ENCODE measurements at places on chromosomes 5 and 9.

DNA sequence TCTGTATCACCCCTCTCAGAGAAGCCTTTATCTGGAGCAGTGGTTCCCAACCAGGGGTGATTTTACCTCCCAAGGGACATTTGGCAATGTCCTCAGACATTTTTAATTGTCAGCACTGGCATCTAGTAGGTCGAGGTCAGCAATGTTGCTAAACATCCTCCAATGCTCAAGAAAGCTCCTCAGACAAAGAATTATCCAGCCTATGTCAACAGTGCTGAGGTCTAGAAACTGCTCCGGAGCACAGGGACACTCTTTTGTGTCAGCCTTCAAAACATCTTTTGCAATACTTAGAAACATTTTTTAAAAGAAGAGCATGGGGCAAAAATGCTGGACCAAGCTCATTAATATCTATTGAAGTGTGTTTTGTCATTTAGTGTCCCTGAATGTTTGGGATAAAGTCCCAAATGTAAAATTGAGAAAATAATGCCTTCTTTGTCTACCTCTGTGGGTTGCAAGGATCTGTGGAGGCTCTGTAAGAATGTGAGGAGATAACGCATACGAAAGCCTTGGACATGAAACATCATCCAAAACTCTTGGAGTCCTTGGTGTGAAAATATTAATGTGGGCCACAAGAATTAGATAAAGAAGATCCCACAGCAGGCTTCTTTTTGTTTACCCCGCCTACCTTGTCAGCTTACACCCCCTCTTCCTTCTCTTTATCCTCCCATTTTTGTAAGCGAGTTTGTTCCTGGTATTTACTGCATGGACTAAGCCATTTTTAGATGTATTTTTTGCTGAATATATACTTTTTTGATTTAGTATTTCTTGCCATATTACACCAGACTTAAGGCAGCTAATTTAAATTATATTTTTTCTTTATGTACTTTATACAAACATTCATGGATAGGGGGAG is 193.5 kb downstream of the CD180 start:
- DNase-seq = no peak

- no peak for DNase-seq
Measured at GRCh38 chr5:89327608-89328007, 444.6 kb upstream of the MEF2C start.

DNA sequence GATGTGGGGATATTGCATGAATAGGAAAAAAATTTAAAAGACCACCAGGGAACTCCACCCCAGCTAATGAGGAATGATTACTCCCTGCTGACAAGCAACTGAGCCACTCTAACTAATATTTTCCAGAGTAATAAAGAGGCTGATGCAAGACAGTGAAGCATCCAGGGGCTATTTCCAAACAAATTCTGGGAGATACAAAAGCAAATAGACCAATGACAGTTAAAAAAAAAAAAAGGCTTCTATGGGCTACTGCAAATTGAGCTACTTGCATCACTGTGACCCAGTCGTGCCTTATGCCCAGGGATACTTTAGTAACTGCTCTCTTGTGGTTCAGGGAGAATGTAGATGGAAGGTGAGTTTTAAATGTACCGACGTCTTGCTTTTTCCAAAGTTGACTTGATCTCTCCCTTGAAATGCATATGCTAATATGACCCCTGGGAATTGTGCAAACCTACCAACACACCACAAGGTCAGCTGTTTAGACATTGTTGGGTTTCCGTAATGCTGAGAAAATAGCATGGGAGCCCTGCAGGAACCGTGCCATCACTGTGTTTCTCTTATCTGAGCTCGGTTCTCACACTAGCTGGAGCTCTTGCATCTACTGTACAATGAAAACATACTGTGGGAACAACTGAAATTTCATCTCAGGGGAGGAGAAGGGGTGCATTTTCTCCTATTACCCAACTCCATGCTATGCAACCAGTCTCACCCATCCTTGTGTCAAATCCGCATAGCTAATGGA is 250.6 kb upstream of the MAP3K1 start:
- no peak for DNase-seq

DNA sequence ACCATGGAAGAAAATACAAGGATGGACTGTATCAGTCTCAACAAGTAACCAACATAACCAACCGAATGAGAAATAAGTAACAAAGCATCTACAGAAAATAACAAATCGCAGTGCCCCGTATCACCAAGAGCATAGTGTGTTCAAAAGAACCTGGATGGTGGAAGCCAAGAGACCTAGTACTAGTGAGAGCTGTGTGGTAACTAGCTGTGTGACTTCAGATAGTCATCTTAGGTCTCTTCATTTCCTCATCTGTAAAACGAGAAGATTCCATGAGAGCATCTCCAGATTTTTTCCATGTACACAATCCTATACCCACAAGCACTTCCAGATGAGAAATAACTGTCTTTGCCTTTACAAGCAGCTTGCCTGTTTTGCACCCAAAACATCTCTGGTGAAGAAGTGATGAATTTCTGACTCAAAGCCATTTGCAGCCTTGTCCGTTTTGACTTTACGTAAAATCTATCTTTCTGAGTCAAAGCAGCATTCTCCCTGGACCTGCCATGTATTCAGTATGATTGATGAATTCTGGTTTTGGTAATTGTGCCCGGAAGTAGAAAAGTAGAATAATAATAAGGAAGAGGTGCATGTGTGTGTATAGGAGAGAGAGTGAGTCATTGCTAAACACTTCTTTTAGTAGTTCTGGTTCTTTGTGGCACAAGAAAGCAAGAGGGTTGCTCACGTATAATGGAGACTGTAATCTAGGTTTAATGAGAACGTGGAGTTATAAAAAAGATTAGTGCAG is 41.0 kb downstream of the AOPEP start:
- no peak for DNase-seq

- no peak for DNase-seq
Measured at GRCh38 chr5:177130211-177131018, 3.2 kb upstream of the NSD1 start.

- no peak for DNase-seq
Measured at GRCh38 chr9:101167490-101168134, 139.1 kb downstream of the PLPPR1 start.

DNA sequence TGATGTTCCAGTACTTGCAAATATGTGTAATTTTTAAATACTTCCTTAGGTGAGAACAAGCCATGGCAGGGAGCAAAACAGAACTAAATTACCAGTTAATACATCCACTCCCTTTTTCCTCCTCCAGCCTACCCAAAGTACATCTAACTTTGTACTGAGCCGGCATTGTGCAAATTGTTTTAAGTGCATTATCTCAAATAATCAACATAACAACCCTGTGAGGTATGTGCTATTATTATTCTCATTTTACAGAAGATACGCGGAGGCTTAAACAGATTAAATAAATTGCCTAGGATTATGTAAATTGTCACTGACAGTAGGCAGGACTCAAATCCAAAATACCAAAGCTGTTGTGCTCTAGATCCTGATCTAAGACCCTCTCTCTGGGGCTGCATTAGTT is 55.5 kb upstream of the KLF4 start:
- no peak for DNase-seq

- no peak for DNase-seq
Measured at GRCh38 chr5:180866985-180867384, 5.9 kb upstream of the ZFP62 start.

GRCh38 chr5:150017226-150018005 is 16.9 kb downstream of the HMGXB3 start:
- no peak for DNase-seq

- no peak for DNase-seq
Measured at GRCh38 chr5:124825983-124826337, 79.5 kb upstream of the ZNF608 start.

DNA sequence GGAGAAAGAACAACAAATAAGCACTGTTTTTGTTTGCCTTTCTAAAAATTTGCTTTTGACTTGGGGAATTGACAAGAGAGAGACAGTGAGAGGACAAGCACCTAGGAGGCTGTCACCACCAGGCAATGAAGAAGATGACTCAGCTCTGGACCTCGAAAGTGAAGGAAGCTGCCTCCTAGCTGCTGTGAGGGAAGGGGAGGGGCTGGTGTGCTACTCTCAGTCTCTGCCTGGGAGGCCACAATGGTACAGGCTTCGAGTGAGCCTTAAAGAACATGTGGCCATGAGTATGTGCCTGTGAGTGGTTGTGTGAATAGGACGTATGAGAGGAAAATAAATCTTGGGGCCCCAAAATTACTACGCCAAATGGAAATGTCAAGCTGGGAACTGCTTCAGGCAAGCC is 7.1 kb upstream of the PLK2 start:
- no peak for DNase-seq

DNA sequence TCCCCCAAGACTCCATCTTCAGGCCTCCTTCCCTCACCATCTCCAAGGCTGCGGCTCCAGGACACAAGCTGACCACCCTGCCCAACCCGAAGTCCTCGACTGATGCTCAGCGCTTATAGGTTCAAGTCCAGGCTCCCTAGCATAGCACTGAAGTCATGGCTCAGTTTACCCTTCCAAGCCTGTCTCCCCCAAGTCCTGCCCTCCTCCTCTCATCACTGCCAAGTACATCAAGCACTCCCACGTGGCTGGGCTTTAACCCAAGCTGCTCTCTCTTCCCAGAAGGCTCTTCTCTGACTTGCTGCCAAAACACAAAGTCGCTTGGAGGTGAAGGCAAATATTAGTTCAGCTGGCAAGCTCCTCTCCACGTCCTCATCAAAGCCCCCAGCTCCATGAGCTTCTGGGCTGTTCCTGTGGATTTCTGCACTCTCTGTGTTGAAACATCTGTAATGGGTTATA is 22.1 kb upstream of the MARCHF6 start:
- DNase-seq = no peak

DNA sequence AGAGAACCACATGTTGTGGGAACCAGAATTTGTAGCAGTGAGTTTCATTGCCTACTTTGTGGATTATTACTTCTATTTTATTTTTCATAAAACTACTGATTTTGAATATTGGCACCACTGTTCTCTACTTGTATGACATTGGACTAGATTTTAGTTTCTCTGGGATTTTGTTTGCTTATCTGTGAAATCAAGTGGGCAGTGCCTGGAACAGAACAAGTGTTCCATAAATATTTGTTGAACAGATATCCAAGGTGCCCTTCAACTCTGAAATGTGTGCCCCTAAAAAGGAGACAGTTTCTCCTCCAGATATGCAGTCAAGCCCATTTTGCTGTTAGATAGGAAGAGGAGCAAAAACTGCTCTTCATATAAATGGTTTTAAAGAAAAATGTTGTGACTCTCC is 42.6 kb downstream of the ADAMTSL1 start:
- no peak for DNase-seq

DNA sequence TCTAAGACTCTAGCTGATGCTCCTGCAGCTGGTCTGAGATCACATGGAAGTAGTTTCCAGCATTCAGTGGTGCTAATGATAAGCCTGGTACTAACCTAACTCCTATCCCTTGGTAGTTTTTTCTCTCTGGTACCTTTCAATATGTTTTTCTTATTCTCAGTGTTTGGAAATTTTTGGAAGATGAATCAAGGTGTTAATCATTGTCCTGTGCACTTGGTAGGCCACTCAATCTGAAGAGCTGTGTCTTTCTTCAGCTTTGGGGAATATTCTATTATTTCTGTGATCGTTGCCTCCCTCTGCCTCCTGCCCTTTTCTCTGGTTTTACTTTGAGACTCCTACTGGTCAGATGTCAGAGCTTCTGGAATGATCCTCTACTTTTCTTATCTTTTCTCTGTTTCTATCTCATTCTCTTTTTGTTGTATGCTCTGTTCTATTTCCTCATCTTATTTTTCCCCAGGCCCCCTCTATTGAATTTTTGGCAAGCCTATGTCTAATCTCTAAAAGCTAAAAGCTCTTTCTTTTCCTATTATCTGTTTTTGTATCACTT is 136.8 kb downstream of the APBA1 start:
- DNase-seq = no peak

GRCh38 chr9:121285835-121286687 is 18.1 kb downstream of the GSN start:
- DNase-seq = no peak

DNA sequence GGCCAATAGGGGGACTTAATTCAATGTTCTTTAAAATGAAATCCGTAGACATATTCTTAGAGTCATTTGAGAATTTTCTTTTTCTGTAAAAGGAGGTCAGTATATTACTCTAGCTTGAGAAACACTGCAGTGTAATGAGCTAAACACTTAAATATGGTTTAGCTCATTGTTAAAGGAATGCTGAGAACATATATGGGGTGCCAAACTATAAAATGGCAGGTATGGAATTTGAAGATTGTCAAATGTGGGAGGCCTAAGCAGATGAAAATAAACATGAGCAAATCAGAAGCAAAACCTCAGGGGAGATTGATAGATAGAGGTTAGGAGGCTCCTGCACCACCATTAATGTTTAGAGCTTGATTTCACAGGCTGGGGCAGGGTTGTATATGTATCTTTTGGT is 57.9 kb downstream of the STX17 start:
- DNase-seq = no peak

All from anterior cingulate cortex (tissue), 58 donors.